Endothelial cell of umbilical vein (primary cell): ENCODE measurements at places on chromosomes 2 and 18. TPM values are rescaled to one million over a fixed set of nuclear protein-coding genes. Genes with fewer than 3 reads are reported as not detected.

DCDC2C gene
- not detected in 2 replicates for total RNA-seq

GALNT13 gene
- total RNA-seq: 0.18 TPM in 1 of 2 replicates, not detected in the other

UGT1A8 gene
- total RNA-seq: not detected in 2 replicates

ABCB11 gene
- total RNA-seq: 0.44 and 0.58 TPM in 2 replicates

KCNK3 gene
- not detected in 2 replicates for total RNA-seq

ALK gene
- not detected in 2 replicates for total RNA-seq

TEX44 gene
- not detected in 2 replicates for total RNA-seq

CREB1 gene
- total RNA-seq: 69.3 and 71.1 TPM in 2 replicates

TTN gene
- total RNA-seq: 0.44 and 0.49 TPM in 2 replicates

RRM2 gene
- total RNA-seq: 220 and 246 TPM in 2 replicates

MYCN gene
- total RNA-seq: 3.6 and 6.8 TPM in 2 replicates

ZNF385B gene
- total RNA-seq: not detected in 2 replicates

KIF5C gene
- total RNA-seq: 0.21 and 0.55 TPM in 2 replicates

DYNC2LI1 gene
- 8.7 and 8.9 TPM in 2 replicates for total RNA-seq

TDRD15 gene
- not detected in 2 replicates for total RNA-seq

ACMSD gene
- not detected in 2 replicates for total RNA-seq

IL36RN gene
- total RNA-seq: not detected in 2 replicates

GNAL gene
- total RNA-seq: 0.65 and 0.73 TPM in 2 replicates

HNRNPA3 gene
- 316 and 322 TPM in 2 replicates for total RNA-seq

SLC16A14 gene
- 0.22 and 0.23 TPM in 2 replicates for total RNA-seq

SPDYA gene
- total RNA-seq: 0.92 and 1.6 TPM in 2 replicates
